ENCODE measurements at places on chromosomes 5 and 9. TPM values are rescaled to one million over a fixed set of nuclear protein-coding genes. Genes with fewer than 3 reads are reported as not detected.

SHISAL2B gene
- not detected for total RNA-seq

CFAP90 gene
- not detected for total RNA-seq

TTC39B gene
- total RNA-seq: 16.2 TPM

CDH6 gene
- not detected for total RNA-seq

CA9 gene
- 2.7 TPM for total RNA-seq

NPR3 gene
- not detected for total RNA-seq
